ENCODE measurements at places on chromosomes 7 and 10.

GRCh38 chr7:66946545-66946944 lies 25.5 kb downstream of the TMEM248 start:
- DNase-seq, result no peak

DNA sequence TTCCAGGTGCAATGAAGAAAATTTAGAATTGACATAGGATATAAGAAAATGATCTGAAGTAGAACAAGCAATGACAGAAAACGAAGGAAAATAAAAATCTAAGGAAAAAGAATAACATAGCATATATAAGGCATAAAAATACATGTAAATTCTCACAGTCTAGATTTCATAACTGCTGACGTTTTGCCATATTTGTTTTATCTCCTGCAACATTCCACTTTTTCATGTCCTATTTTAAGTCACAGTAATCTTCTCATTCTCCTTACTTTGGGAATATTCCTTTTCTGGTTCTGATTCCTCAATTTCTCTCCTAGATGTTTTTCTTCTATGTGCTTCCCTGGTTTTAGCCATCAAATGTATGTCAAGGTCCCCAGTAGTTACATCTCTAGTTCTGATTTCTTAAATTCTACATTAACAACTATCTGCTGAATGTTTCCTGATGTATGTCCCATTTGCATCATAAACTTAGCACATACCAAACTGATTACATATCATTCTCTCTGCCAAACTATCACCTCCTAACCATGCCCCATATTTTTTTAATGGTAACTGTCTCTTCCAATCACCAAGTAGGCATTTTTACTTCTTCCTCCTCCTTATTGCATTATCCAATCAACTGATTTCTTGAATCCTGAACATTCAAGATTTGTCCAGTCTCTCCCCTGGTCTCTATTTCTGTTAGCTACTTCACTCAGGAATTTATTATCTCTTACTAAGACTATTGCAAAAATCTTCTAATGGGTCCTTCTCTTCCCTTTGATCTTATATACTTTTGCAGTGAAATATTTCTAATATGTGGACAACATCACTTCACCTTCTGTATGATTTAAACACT lies 171.3 kb downstream of the DNAJC1 start:
- DNase-seq, result no peak

DNA sequence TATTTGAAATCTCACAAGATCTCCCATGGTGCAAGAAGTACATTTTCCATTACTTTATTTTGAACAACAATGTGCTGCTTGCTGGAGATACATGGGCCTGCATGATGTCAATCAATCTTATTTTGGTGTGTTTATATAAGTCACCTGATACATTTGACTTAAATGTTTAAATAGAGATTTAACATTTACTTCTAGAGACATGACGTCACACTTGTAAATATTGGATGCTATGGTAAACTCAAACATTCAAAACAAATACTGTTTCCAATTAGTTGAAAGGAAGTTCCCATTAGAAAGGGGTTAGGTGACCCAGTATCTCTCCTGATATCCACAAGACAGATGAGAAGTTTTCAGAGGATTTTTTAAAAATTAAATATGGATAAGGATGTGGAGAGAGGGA lies 214.5 kb downstream of the NSUN6 start:
- no peak for DNase-seq

DNA sequence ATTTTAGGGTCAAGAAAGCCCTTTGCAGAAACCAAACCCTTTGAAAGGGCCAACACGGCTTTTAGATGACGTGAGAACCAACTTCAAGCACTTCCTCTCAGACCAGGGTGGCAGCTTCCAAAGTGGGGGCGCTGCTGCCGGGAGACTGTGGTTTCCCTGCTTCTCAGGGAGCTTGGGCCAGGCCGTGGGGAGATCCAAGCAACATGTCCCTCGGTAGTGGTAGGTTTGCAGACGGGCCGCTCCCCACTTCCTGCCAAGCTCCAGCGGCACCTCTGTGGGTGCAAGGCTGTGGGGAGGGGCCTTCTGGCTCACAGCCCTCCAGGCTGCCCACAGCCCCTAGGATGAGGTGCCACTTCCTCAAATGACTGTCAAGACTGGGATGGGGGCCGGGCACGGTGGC lies 132.4 kb downstream of the FAM53B start:
- DNase-seq, result no peak

GRCh38 chr7:117704063-117704462 lies 169.2 kb downstream of the CTTNBP2 start:
- no peak for DNase-seq

- DNase-seq, result no peak
Observed at GRCh38 chr7:149790146-149790548, 16.8 kb upstream of the ZNF467 start.

- DNase-seq, result no peak
Observed at GRCh38 chr7:150313870-150314269, 9.3 kb upstream of the LRRC61 start.

- DNase-seq, result no peak
Observed at GRCh38 chr7:97226541-97226940, 109.0 kb downstream of the SDHAF3 start.

DNA sequence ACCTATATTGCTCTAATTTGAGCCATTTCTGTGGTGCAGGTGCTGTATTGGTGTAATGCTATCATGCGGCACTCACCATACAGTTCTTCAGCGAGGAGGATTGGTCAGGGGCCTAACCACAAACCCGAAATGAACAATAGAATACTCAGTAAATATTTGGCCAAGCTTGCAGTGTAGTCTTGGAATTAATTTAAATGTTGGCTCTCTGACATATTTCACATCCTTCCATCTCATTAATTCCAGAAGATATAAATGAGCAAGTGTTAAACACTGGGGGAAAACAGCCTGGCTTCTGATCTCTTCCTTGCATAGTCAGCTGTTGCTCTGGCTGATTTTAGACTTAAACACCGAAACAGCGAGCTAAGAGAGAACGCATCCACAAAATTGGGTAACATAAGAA lies 663.1 kb upstream of the GHITM start:
- DNase-seq, result no peak

DNA sequence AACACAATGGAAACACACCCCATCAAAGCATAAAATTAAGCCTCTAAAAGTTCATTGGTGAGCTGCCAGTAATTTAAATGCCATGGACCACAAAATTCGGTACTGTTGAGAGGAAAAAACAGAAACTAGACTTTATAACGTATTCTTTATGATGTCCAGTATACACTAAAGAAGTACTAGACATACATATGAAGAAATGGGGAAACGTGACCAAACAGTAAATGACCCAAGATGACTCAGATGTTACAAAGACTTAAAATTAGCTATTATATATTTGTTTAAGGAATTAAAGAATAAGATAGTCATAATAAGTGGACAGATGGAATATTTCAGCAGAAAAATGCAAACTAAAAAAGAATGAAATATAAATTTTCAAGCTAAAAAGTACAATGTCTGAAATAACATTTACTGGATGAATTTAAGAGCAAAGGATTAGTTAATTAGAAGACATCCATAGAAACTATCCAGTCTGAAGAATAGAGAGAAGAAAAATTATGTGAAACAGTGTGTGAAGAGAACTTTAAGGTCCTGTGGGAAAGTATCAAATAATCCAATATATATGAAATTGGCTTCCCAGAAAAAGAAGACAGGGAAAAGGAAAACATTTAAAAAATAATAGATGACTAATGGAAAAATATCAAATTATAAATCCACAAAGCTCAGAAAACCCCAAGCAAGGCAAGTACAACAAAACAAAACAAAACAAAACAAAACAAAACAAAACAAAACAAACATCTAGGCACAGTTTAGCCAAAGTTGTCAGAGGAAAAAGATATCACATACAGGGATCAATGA lies 69.4 kb downstream of the SAMD9 start:
- DNase-seq, result no peak

- DNase-seq, result no peak
Observed at GRCh38 chr7:17007841-17008240, 126.1 kb upstream of the AGR3 start.

- no peak for DNase-seq
Observed at GRCh38 chr10:102799691-102800471, 37.3 kb downstream of the CYP17A1 start.

DNA sequence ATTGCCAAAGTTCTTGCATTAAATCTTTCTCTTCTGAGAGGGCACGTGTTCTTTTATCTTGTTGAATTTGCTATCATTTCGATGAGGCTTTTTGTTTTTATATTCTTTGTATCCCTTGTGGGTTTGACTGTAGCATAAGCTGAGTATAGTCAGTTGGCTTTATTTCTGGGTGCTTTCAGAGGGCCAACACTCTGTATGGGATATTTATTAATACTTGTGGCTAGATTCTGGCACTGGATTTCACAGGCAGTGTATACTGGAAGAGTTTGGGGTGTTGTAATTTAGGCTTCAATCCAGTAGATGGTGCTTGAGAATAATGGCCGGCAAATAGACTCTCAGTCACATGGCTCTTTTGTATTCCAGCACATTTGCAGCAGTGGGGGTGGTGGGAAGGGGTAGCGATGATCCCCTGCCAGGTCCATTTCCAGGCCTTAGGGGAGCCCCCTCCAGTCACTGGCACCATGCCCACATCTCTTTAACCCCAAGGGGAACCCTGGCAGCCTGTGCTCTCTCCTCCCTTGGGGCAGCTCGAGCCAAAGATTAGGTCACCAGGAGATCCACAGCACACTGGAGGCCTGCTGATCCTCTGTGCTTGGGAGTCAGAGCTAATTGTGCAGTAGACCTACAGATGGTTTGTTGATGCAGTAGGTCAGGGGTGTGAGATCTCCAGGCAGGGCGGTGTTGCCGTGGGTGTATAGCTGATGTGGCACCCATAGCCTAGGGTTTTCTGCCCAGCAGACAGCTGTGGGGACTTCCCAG lies 81.8 kb downstream of the PTPN20 start:
- no peak for DNase-seq

DNA sequence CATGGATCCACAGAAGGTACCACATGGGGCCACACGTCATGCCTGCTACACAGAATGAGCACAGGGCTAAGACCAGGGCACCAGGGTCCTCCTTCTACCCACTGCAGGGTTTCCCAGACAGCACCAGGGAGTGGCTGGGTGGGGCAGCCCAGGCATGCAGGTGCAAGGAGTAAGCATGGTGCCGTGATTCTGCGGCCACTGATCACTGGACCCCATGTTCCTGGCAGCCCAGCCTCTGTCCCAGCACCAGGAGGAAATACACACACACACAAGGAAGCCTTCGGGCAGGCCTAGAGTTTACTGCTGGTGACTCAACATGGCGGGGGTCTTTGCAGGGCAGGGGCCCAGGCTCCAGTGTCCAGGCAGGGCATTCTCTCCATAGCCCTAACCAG lies 13.9 kb downstream of the ATP6V1F start:
- DNase-seq, result no peak

GRCh38 chr10:86945361-86946212 lies 11.8 kb downstream of the MMRN2 start:
- peak; percentile 3 for DNase-seq

- DNase-seq, result no peak
Observed at GRCh38 chr7:151189038-151189437, 2.0 kb upstream of the ASB10 start.

DNA sequence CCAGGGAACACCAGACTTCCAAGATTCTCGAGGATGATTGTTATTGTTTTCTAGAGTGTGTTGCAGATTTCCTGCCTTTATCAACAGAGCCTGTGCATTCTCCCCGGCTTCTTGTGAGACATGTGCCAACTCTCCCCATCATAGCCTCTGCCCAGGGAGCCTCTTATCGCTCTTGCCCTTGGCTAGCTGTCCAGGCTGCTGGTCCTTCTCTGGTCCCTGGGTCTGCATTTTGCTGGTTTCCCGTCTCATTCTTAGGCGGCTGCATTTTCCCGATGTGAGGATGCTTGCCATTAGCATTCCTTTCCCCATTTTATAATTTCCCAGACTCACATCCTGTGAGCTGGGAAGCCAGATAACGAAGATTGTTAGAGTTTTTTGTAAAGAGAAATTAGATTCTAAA lies 15.2 kb downstream of the SLC13A4 start:
- DNase-seq, result no peak

DNA sequence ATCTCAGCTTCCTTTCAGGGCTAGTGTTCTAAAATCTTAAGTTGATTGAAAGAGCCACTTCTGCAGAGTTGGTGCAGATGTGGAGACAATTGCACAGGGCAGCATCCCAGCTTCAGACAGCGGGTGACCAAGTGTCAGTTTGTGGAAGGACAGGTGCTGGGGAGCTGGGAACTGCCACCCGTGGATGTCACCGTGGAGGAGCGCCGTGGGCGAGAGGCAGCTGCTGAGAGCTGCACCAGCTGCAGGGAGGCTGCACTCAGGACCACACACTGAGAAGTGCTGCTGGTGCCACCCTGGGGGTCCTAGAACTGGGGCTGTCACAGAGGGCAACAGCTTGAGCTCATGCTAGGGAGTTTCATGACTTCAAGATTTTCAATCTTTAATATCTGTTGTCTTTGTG lies 543.0 kb upstream of the FZD8 start:
- no peak for DNase-seq

DNA sequence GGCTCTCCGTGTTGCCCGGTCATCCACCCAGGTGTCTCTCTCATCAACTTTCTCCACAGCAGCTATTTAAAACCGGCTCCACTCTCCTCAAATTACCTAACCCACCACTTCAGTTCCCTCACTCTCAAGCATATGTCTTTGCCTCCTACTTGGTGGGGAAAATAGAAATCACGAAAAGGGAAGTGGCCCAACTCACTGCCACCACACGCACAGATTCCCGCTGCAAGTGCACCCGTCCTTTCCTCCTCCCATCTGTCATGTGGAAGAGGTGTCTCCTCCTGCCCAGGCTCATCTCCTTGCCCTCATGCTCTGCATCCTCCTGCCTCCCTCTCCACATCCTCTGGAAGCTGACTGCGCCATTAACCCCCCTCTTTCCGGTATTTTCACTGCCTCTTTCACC lies 80.8 kb upstream of the MKX start:
- DNase-seq, result no peak
